ENCODE measurements at places on chromosomes 2 and 18.

- no peak for DNase-seq
Measured at GRCh38 chr2:191302459-191303139, 57.4 kb downstream of the MYO1B start.

DNA sequence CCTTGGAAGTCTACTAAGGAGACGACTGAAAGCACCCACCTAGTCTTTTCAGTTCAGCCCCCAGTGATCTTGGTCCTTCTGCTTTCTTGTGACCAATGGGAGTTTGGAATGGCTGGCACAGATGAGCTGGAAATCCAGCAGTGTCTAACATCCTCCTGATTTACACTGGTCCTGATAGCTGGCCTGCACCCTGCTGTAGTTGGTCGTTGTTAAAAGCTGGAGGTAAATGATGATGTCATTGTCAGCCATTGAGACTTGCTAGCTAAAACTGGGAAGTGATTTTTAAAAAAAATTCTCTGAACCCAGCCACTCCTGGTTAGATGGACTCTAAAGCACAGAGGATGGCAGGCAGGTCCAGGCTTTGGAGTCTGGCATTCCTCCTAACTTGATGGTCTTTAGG lies 19.3 kb downstream of the CCT7 start:
- no peak for DNase-seq

DNA sequence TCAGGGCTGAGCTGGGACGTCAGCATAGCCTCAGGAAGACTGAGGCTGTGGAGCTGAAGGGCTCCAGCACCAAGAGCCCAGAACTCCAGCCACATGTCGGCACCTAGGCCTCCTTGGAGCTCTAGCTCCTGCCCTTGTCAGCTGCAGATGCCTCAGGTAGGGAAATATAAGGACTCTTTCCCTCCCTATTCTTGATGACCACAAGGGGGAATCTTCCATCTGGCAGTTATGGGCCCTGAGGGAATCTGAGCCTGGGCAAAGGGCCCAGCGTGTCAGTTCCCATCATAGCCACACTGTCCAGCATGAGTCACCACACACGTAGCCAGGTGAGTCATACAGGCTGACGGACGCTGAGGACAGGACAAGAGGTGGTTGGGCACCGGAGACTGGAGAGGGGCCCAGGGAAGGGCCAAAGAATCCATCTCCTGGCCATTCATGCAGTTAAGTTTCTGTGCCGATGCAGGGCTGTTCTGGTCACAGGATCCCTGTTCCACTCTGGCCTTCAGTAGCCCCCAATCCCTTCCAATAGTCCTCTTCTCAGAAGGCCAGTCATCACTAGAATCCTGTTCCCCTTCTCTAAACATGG lies 1.8 kb downstream of the MPV17 start:
- DNase-seq, result peak; percentile 77

GRCh38 chr18:63850020-63850419 lies 37.5 kb upstream of the SERPINB2 start:
- DNase-seq, result no peak

DNA sequence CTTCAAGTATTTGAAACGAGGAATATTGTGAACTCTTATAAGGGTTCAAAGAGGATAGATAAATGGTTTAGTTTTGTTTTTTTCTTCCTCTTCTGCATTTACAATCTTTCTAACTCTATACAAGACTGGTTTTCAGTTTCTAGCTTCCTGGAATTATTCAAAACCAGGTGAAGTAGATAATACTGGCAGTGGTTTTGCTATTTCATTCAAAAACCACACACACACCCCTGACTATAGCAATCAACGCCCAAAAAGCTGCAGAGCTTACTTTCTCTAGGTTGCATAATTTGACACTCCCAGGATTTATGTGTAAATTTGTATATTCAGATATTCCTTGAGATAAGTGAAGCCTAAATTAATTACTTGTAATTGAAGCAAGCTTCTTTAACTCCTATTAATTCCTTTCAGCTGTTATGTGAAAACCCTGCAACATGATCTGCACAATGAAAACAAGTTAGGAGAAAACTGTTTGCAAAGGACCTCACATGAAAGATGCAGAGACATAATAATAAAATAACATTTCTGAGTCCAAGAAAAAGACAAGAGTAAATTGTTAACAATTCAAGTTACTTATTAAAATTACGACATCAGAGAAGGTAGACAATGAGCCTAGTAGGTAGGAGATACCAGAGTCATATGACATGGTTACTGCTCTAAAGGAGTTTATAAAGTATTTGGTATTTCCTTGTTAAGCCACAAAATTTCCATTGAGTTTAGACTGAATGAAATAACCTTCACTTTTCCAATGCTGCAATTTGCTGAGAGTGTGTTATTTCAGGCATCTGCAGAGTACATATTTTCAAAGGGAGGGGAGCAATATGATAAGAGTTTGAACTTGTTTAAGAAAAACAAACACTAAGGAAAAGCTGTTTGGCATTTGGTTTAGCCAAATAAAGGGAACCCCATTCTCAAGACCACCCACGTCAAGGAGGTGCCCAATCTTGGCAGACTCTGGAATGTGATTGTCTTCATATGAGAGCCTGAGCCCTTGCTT lies 1.6 kb upstream of the NFE2L2 start:
- no peak for DNase-seq

DNA sequence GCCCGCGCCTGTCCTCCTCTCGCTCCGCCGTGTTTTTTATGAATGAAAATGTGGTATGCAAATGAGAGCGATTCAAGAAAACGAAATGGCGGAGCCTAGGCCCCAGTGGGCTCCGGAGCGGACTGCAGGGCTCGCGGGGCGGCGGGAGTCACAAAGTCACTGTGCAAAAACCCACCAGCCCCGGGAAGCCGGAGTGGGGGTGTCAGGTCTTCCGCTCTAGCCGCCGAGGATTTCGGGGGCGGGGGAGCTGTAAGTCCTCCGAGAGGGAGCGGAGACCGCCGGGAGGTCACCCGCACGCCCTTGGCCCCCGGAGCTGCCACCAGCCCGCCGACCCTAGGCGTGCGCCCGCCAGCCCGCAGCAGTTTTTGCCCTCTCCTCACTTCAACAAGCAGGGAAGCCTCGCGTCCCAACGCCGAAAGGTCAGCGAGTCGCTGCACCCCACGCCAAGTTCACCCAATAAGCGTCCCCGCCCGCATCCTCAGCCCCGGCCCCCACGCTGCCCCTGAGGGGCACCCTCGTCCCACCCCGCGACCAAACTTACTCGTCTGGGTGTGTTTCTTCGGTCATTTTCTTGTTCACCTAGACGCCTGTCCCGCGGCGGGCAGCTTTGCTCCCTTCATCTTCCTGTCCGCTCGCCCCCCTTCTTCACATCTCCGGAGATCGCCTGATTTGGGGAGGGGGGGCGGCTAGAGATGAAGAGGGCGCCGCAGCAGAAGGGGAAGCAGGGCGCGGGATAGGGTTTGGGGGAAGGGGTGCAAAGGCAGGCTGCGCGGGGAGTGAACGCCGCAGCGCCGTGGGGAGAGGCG lies 775 bp downstream of the SPRED2 start:
- peak; percentile 61 for DNase-seq
